ENCODE measurements at places on chromosomes 11 and 22. TPM values are rescaled to one million over a fixed set of nuclear protein-coding genes. Genes with fewer than 3 reads are reported as not detected.

DNA sequence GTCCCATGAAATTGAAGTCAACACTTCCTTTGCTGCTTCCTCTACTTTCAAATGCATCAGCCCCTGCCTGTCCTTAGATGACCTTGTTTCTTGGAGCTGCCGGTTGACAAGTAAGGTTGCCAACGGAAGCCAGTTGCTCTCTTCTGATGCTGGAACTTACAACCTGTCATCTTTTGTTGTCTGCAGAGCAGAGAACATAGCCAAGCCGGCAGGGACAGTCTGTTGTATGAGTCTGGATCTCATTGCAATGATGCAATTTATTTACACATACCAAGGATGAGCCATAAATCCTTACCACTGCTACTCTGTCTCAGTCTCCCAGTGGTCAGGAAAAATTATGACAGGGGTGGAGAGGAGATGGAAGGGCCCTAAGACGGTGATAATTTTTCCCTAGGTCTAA is 151.4 kb downstream of the BLID start:
- no peaks in the 10 kb centered on the region for H3K36me3 ChIP-seq
- H3K4me3 ChIP-seq = no peak overlapping the region
- DNase-seq = no peak
- no peaks in the 10 kb centered on the region for H3K27me3 ChIP-seq
- no peak overlapping the region for H3K27ac ChIP-seq
- H3K4me1 ChIP-seq = no peaks in the 10 kb centered on the region

Gene KCNK4
- not detected for total RNA-seq

DNA sequence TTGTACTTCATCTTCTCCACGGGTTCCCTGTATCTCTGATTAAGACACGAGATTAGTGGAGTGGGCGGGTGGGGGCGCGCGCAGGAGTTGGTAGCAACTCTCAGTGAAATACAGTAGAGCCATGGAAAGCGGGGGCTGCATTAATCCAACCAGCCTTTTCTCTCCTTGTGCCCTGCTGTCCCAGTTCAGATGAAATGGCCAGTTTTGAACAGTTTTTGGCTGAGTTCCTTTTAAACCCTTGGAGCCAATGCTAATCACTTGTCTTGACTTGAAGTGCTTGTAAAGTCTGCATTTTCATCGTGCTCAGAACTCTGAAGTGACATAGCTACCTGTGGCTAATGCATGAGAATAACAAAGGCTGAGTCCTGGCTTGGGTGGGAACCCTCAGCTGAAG is 734 bp upstream of the TMEM123 start:
- peak overlapping the region; percentile 75 for H3K4me3 ChIP-seq
- H3K27me3 ChIP-seq = no peaks in the 10 kb centered on the region
- DNase-seq = no peak

Gene OR51E2
- 2.2 TPM for total RNA-seq

DNA sequence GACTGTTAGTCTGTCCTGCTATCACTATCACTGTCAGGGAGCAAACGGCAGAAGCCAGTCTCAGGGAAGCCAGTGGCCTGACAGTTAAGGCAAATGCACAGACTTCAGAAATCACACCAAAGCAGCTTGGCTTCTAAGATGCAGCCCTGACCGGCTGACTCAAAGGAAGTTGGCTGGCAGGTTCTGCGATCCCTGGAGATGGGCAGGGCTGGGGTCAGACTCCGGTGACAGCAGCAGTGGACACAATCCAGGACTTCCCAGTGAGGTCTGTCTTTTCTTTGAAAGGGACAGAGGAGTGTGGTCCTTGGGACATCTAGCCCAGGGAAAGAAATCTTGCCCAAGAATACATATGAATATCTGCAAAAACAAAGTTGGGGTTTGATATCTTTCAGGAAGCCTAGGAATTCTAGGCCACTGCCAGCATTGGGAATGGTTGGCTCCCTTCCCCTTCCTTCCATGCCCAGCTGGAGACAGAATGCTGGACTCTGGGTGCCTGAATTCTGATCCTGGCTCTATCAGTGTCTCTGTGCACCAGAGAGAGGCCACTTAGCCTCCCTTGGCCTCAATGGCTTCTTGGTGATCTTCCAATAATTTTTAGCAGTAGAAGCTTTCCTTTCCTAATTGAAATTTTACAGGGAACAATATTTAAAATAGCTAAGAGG is 108.9 kb downstream of the KIRREL3 start:
- no peak for DNase-seq
- no peaks in the 10 kb centered on the region for H3K36me3 ChIP-seq
- no peak overlapping the region for H3K4me3 ChIP-seq
- no peak overlapping the region for H3K27ac ChIP-seq

Gene C11orf87
- total RNA-seq = not detected

DNA sequence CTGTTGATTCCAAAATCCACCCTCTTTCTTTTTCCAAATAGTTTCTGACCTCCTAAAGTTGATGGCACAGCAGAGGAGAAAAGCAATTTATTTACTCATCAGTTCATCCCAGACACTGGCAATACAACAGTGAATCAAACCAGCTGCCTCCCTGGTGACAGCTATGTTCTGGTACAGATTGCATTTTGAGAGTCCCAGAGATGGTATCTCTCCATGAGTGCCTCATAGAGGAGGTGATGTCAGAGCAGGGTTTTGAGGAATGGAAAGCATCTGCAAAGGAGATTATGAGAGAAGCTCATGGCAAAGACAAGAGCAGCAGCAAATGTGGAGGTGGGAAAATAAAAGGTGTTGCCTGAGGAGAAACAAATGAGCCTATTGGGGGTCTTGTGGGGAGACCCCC is 377.2 kb downstream of the MN1 start:
- no peak overlapping the region for H3K27ac ChIP-seq
- no peak for DNase-seq
- peaks cover 10% of the 10 kb centered on the region for H3K27me3 ChIP-seq
- no peak overlapping the region for H3K4me3 ChIP-seq
- H3K36me3 ChIP-seq = no peaks in the 10 kb centered on the region

Gene TRIM6
- 1.4 TPM for total RNA-seq

DNA sequence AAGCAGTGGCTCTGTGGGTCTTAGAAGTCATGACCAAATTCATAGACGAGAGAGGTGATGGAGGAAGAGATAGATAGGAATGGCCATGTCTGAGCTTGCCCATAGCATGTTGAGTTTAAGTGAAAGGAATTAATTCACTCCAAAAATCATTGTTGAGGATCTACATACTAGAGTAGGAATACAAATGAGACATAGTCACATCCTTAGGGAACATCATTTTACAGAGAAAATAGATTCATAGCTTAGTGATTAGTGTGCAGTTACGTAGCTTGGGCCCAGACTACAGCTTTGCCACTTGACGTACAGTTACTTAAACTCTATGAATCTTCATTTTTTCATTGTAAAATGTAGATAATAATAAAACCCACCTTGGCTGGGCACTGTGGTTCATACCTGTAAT is 21.4 kb upstream of the BMAL1 start:
- no peak for DNase-seq
- peaks cover 12% of the 10 kb centered on the region for H3K4me1 ChIP-seq
- H3K27me3 ChIP-seq = no peaks in the 10 kb centered on the region
- H3K36me3 ChIP-seq = no peaks in the 10 kb centered on the region
- H3K27ac ChIP-seq = no peak overlapping the region

- H3K4me3 ChIP-seq = no peak overlapping the region
- no peak for DNase-seq
- peaks cover 4% of the 10 kb centered on the region for H3K27me3 ChIP-seq
Measured at GRCh38 chr22:34851918-34852662, 213.9 kb upstream of the ISX start.

DNA sequence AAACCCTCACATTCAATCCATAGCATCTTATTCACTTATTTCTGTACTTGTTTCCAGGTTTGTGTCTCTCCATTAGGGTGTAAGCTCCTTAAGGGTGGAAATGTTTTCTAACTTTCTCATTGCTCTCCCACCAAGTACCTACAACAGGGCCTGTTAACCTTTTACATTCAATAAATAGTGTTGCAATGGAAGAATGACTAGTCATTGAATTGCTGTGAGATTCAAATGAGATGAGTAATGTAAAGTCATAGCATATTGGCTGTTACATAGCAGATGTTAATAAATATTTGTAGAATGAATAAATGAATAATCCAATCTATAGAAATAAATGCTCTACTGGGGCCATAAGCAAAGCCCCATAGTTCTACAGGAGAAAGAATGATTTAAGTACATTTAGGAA is 75.4 kb upstream of the DDI1 start:
- H3K4me1 ChIP-seq = no peaks in the 10 kb centered on the region
- H3K36me3 ChIP-seq = no peaks in the 10 kb centered on the region
- DNase-seq = no peak
- H3K4me3 ChIP-seq = no peak overlapping the region
- H3K27ac ChIP-seq = no peak overlapping the region
- H3K27me3 ChIP-seq = no peaks in the 10 kb centered on the region

- no peaks in the 10 kb centered on the region for H3K36me3 ChIP-seq
- no peak overlapping the region for H3K4me3 ChIP-seq
- H3K27ac ChIP-seq = no peak overlapping the region
- DNase-seq = no peak
- H3K27me3 ChIP-seq = no peaks in the 10 kb centered on the region
Measured at GRCh38 chr11:104352036-104352435, 188.1 kb upstream of the PDGFD start.

Gene RIMBP3C
- not detected for total RNA-seq

- H3K4me3 ChIP-seq = no peak overlapping the region
- no peak overlapping the region for H3K27ac ChIP-seq
- no peaks in the 10 kb centered on the region for H3K27me3 ChIP-seq
- no peaks in the 10 kb centered on the region for H3K4me1 ChIP-seq
Measured at GRCh38 chr11:41247621-41248020, 211.8 kb downstream of the LRRC4C start.

- H3K27ac ChIP-seq = no peak overlapping the region
- no peaks in the 10 kb centered on the region for H3K36me3 ChIP-seq
- no peak for DNase-seq
- H3K4me1 ChIP-seq = no peaks in the 10 kb centered on the region
- no peak overlapping the region for H3K4me3 ChIP-seq
Measured at GRCh38 chr11:93988912-93989311, 32.2 kb upstream of the HEPHL1 start.

Gene CCDC73
- total RNA-seq = not detected

DNA sequence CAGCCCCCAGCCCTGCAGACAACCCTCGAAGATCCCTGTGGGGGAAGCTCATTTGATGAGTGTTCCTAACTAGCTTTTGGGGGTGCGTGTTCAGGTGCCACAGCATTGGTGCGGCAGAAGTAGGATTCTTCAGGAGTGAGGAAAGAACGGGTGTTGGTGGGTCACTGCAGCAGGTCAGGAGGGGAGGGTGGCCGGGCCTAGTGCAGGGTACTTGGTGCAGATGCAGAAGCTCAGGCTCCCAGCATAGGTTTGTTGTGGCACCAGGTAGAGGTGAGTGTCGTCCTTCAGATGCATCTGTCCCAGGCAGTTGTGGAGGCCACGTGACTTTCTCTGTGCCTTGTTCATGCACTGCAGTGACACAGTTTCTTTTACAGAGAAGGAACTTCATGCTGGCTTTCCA is 15.1 kb upstream of the ADORA2A start:
- no peak overlapping the region for H3K27ac ChIP-seq
- no peak overlapping the region for H3K4me3 ChIP-seq
- no peak for DNase-seq
- H3K27me3 ChIP-seq = no peaks in the 10 kb centered on the region
- H3K36me3 ChIP-seq = peaks cover 21% of the 10 kb centered on the region

- H3K4me3 ChIP-seq = no peak overlapping the region
- H3K36me3 ChIP-seq = no peaks in the 10 kb centered on the region
- no peaks in the 10 kb centered on the region for H3K27me3 ChIP-seq
- DNase-seq = no peak
Measured at GRCh38 chr11:11416502-11416901, 63.5 kb upstream of the CSNK2A3 start.
